ENCODE measurements at places on chromosomes 2 and 18.

DNA sequence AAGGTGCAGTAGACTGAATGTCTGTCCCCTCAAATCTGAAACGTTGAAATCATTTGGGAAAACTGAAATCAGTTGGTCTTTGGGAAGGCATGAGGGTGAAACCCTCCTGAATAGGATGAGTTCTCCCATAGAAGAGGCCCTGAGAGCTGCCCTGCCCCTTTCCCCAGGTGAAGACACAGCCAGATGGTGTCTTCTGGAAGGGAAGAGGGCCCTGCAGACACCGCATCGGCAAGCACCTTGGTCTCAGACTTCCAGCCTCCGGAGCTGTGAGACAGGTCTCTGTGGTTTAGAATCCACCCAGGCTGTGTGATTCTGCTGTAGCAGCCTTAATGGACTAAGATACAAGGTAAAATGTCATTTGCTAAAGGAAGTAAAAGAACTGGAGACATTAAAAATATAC lies 42.1 kb upstream of the SNTG2 start:
- DNase-seq: no peak

GRCh38 chr2:191618786-191619185 lies 59.1 kb upstream of the NABP1 start:
- no peak for DNase-seq

GRCh38 chr2:217273162-217273561 lies 413.3 kb upstream of the TNP1 start:
- no peak for DNase-seq

DNA sequence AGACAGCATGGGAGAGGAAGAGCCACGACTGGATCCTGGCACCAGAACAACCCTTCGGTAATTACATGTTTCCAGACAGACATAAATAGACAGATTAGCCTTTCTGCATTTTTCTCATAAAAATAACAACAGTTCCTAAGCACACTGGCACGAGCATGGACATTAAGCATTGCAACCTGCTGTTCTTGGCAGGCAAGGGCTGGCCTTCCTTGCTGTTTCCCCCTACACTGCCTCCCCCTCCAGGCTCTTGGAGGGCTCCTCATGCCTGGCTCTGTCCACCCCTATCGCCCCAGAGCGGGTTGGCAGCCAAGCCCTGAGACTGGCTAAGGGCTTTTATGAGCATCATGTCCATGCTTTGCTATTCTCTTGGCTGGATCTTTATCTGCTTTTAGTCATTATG lies 89.6 kb downstream of the TTC32 start:
- DNase-seq: no peak

- DNase-seq: no peak
Observed at GRCh38 chr2:222779145-222779832, 81.5 kb upstream of the ACSL3 start.

- DNase-seq: no peak
Observed at GRCh38 chr2:96323849-96324248, 1.3 kb upstream of the ITPRIPL1 start.

- no peak for DNase-seq
Observed at GRCh38 chr18:5884375-5884774, 10.9 kb downstream of the TMEM200C start.

- no peak for DNase-seq
Observed at GRCh38 chr2:170425281-170425751, 247.4 kb downstream of the MYO3B start.

- no peak for DNase-seq
Observed at GRCh38 chr2:115413791-115414190, 971.4 kb downstream of the DPP10 start.

DNA sequence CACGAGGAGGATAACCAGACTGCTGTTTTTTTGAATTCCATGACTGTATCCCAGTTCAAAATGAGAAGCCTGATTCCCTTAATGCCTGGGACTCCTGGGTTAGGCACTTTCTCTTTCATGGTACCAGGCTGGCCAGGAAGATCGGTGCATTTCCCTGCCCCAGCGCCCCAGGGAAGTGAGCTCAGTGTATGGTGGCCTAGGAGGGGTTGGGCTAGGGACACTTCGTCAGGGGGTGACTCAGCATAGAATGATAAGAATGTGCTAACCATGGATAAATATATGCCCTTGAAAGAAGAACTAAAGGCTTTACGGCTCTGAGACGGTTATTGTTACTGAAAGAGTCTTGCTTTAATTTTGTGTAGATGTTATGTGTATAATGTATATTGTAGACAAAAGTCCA lies 27.5 kb upstream of the FAM237A start:
- no peak for DNase-seq

GRCh38 chr2:64989982-64990614 lies 899 bp downstream of the SLC1A4 start:
- peak; percentile 3 for DNase-seq

DNA sequence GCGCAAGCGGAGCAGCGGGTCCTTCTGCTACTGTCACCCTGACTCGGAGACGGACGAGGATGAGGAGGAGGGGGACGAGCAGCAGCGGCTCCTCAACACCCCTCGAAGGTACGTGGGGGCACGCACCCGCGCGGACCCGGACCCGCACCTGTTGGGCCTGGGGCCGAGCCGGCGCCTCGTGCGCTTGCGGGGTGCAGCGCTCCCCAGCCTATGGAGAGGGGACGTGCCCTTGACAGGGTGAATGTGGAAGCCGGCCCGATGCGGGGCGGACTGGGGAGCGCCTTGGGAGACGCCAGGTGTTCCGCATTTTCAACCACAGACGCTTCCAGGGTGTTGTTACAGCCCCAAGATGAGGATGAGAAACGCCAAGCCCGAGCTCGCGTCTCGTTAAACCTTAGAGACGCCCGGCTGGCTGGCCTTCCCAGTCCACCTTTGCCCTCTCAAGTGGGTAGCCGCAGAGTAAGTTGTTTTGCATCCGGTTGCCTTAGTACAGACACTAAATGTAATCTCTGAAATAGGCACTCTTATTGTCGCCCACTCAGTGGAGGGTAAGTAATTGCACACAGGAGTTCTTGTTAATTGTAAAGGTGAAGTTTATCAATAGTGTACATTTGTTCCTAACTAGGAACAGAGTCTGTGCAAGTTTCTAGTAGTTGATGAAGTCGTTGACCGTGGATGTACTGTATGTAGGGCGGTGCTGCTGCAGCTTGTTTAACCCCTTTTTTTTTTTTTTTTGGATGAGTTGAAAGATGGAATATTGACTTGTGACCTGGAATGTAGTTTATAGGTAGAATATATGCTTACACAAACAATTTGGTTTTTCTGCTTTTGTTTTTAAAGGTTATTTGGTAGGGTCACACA lies 815 bp downstream of the GMCL1 start:
- DNase-seq: peak; percentile 17

DNA sequence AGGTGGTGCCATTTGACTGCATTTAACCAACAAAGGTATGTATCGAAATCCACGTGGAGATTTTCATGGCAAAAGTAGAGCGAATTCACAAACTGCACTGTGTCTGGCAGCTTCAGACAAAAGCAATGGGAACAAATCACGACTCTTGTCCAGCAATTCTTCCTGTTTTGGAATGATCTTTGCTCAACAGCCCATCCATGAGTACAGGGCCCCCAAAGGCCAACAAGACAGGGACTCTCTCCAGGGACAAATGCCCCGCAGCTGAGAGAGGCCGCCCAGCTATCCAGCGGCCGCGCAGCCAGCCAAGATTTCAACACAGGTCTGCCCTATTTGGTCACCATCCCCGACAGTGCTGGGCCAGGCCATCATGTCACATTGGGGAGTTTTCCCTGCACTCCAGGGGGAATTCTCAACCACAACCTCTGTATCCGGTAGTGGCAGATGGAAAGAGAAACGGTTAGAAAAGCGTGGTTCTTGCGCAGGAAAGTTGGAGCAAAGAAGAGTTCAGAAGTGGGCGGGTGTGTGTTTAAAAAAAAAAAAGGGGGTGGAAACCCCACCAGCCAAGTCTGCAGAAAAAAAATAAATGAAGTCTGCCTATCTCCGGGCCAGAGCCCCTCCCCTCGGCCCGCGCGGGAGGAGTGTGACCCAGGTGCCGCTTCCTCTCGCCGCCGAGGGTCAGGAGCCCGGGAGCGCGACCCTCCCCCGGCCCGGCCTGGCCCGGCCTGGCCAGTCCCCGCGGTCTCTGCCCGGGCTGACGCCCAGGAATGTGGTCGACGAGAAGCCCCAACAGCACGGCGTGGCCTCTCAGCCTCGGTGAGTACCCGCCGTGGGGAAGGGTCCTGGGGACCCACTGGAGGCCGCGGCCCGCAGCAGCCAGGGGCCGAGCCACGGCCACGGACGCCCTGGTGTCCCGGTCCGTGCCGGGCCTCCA lies at the start of gene GYPC:
GYPC (plus strand) TSS at position 659 of the 931 bp plus-strand sequence; CDS start at position 765, 106 bp downstream.
- DNase-seq: no peak

GRCh38 chr2:20496076-20496872 lies 49.4 kb downstream of the RHOB start:
- DNase-seq: no peak

DNA sequence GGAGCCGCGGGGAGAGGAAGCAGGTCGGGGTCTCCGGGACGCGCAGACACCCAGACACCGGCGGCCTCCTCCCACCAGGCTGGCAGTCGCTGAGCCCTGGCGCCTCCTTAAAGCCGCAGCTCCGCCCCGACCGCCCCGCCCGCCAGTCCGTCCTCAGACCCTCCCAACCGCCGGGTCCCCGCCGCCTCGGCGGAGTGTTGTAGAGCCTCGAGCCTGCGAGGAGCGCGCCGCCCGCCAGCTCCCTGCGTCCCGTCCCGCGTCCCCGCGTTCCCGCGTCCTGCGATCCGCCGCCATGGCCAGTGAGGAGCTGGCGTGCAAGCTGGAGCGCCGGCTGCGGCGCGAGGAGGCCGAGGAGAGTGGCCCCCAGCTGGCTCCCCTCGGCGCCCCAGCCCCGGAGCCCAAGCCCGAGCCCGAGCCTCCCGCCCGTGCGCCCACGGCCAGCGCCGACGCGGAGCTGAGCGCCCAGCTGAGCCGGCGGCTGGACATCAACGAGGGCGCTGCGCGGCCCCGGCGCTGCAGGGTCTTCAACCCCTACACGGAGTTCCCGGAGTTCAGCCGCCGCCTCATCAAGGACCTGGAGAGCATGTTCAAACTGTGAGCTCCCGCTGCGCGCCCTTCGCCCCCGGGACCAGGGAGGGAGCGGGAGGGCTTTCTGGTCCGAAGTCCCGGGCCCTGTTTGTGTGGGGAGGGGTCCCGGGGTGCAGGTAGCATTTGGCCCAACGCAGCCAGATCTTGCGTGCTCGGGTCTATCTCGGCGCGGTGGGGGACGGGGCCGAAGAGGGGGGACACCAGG lies at the start of gene EFHD1:
EFHD1 (plus strand) TSS at position 192 of the 793 bp plus-strand sequence; CDS start at position 293, 101 bp downstream.
- DNase-seq: no peak

- no peak for DNase-seq
Observed at GRCh38 chr2:171400395-171400794, 33.4 kb downstream of the METTL8 start.

GRCh38 chr2:189574793-189575475 lies 5.7 kb downstream of the SLC40A1 start:
- DNase-seq: no peak

GRCh38 chr18:31454066-31454708 lies 6.6 kb downstream of the DSG3 start:
- no peak for DNase-seq

- DNase-seq: no peak
Observed at GRCh38 chr2:236177604-236177966, 9.4 kb upstream of the GBX2 start.

DNA sequence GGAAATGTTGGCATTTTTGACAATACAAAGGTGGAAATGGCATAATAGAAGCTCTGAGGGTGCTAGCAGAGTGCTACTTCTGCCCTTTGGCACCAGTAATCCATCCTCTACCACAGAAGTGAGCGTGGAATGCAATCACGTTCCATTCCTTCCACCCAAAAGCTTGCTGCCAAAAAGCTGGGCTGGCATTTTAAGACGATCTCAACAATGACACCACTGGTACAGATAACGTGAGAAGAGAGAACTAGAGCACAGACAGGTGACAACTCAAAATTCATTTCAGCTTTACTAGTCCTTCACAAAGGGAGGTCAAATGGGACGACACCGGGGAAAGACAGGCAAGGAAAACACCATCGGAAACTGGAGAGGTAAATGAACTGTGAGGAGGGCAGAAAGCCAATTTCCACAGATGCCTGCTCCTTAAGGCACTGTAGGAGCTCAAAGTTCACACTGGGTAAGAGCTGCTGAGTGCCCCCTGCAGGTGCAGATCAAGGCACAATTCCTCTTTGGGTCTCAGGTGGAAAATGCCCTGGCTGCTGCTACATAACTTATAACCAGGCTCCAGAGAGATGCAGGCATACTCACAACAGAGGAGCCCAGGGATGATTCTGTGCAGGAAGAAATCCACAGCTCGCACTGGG lies 50.7 kb upstream of the RNU4ATAC start:
- DNase-seq: no peak

GRCh38 chr2:160294339-160294803 lies 94.3 kb upstream of the ITGB6 start:
- no peak for DNase-seq

GRCh38 chr18:27808683-27809082 lies 368.2 kb downstream of the CDH2 start:
- DNase-seq: no peak

DNA sequence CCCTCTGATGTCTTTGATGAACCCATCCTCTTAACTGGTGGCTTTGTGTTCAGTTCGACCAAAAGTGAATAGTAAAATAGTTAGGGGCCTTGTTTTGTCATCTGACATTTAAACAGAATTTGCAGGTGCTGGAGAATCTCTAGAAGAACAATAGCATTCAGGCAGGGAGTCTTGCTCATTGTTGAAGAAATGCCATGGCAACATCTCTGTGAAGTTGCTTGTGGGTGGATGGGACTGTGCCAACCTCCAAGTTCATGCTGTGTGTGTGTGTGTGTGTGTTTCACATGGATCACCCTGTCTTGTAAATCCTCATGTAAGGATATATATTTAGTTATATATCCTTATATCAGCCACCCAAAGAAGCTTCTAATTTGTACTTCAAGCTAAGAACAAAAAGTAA lies 66.7 kb downstream of the SKA1 start:
- DNase-seq: no peak
